Activated naive CD4-positive, alpha-beta T cell treated with anti-CD3 and anti-CD28 coated beads for 36 hours (primary cell): ENCODE measurements at places on chromosomes 5 and 9. TPM values are rescaled to one million over a fixed set of nuclear protein-coding genes. Genes with fewer than 3 reads are reported as not detected.

GRCh38 chr5:173627860-173628392 lies 11.5 kb upstream of the BOD1 start:
- H3K27ac ChIP-seq = no peak overlapping the region
- H3K4me1 ChIP-seq = no peaks in the 10 kb centered on the region
- no peaks in the 10 kb centered on the region for H3K27me3 ChIP-seq
- DNase-seq = no peak
- no peak overlapping the region for H3K4me3 ChIP-seq

DNA sequence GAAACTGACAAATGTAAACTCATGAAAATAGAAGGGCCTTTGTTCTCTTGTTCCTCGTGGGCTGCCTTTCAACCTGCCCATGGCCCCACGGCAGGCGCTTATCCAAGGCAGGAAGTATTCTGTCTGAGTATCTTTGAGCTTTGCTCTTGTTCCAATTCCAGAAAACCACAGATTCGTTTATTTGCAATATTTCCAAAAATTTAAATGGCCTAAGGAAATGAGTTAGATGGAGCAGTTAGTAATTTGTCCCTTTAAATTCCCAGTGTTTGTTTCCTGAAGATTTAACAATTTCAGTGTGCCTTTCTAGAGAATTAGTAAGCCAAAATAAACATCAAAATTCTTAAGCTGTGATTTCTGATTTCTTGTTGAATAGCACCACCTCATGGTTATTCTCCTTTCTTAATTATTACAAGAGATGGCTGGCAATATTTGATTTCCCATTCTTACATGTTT lies 299.4 kb upstream of the RASA1 start:
- DNase-seq = no peak
- H3K27me3 ChIP-seq = peaks cover 6% of the 10 kb centered on the region
- H3K36me3 ChIP-seq = no peaks in the 10 kb centered on the region

GRCh38 chr5:10301842-10302610 lies 5.7 kb downstream of the CMBL start:
- no peak for DNase-seq
- no peak overlapping the region for H3K27ac ChIP-seq
- H3K4me3 ChIP-seq = no peak overlapping the region
- H3K36me3 ChIP-seq = no peaks in the 10 kb centered on the region

DNA sequence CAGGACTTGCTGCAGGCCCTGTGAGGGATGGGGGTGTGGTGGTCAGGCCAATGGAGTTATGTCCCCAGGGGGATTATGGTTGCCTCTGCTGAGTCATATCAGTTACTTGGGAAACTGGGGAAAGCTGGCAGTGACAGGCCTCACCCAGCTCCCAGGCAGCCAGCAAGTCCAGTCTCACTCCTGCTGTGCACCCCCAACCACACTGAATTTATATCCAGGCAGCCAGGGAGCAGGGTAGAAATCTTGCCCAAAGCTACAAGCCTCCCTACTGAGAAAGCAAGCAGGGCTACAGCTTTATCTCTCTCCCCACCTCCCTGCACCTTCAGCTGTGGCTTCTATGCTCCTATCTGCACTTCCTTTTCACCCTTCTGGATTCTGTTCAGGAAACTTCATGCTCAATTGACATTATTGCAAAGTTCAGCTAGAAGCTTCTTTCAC lies 2076.0 kb upstream of the CDH9 start:
- H3K36me3 ChIP-seq = no peaks in the 10 kb centered on the region
- no peak overlapping the region for H3K27ac ChIP-seq
- no peak overlapping the region for H3K4me3 ChIP-seq

The PHYHD1 gene
- total RNA-seq = 0.50 TPM
